ENCODE measurements at places on chromosomes 11 and 22. TPM values are rescaled to one million over a fixed set of nuclear protein-coding genes. Genes with fewer than 3 reads are reported as not detected.

Gene TST
- 34.4 TPM for total RNA-seq

Gene HBG2
- not detected for total RNA-seq

Gene TMEM86A
- total RNA-seq = 0.29 TPM

Gene TENM4
- 0.88 TPM for total RNA-seq

Gene OR51B5
- 0.57 TPM for total RNA-seq

Gene BLID
- total RNA-seq = 6.6 TPM

Gene APOA1
- total RNA-seq = not detected

Gene CASP1
- total RNA-seq = 32.0 TPM

Gene MAPK1
- 134 TPM for total RNA-seq

Gene SBF1
- 110 TPM for total RNA-seq

Gene PAMR1
- 185 TPM for total RNA-seq
